ENCODE measurements at places on chromosomes 2 and 18.

- DNase-seq = peak; percentile 71
Observed at GRCh38 chr2:84924173-84925106, 19.0 kb downstream of the TMSB10 start.

GRCh38 chr2:11711751-11712150 is 34.7 kb upstream of the LPIN1 start:
- no peak for DNase-seq

DNA sequence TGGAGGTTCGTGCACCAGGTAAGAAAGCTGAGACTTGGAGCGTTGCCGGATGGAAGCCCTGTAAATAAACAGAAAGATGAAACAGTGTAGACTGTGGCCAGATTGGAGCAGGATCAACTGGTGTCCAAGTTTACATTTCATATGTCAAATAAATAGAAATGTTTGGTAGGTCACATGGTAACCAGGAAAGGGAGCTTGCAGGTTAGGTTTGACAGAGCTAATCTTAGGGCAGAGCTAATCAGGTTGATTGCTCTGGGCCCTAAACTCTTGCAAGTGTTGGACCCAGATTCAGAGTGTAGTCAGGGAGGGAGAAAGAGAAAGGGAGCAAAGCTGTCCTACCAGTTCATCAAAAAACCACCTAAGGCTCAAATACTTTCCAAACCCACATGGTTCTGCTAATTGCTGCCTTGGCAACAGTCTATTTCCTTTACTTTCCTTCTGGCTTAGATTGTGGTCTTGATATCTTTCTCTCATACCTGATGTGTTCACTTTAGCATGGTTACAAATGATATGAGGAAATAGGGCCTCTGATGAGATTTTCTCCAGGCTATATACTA is 63.2 kb downstream of the G6PC2 start:
- no peak for DNase-seq

- no peak for DNase-seq
Observed at GRCh38 chr2:66667301-66667700, 232.4 kb downstream of the MEIS1 start.

- peak; percentile 42 for DNase-seq
Observed at GRCh38 chr2:12244070-12244469, 472.7 kb upstream of the TRIB2 start.

GRCh38 chr2:189412330-189412953 is 28.8 kb upstream of the WDR75 start:
- peak; percentile 88 for DNase-seq

DNA sequence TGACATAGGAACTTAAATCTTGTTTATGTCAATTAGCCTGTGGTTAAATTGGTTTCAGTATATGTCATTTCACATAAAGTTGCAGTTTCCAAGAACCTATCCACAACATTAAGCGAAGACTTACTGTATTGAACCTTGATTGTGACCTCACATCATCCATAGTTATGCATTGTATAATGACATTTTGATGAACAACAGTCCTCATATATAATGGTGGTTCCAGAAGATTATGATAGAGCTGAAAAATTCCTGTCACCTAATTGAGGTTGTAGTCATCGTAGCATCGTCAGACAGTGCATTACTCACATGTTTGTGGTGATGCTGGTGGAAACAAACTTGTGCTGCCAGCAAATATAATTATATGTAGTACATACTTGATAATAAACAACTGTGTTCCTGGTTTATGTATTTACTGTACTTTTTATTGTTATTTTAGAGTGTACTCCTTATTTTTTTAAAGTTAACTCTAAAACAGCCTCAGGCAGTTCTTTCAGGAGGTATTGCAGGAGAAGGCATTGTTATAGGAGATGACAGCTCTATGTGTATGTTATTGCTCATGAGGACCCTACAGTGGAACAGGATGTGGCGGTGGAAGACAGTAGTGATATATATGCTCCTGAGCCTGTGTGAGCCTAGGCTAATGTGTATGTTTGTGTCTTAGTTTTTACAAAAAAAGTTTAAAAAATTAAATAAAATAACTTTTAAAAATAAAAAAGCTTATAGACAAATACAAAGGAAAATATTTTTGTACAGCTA is 56.6 kb downstream of the UBE2E3 start:
- DNase-seq = peak; percentile 72

DNA sequence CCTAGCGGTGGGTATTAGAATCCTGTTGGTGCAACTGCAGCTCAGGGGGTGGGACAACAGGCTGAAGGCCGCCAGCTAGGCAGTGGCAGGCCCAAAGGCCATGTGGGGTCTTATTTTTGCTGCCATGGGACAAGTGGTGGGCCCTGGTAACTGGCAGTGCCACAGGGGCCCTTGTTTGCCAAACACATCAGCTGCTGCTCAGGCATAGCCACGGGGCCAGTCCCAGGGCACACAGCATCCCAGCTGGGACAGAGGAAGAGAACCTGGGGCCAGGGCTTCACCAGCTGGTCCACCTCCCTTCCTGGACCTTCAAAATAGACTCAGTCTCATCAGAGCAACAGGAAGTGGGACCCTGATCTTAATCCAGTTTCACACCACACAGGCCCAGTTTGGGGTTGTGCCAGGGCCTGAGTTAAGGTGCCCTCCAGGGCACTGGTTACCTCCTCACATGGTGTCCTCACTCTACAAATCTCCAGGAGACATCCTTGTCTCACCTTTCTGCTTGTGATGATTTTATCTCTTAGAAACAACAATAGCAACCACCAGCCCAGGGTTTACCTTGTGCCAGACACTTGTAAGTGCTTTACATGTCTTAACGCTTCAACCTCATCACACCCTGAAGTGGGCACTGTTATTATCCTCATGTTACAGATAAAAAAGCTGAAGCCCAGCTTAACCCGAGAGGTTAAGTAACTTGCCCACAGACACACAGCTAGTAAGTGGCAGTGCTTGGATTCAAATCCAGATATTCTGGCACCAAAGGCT is 98.5 kb downstream of the GYPC start:
- no peak for DNase-seq

DNA sequence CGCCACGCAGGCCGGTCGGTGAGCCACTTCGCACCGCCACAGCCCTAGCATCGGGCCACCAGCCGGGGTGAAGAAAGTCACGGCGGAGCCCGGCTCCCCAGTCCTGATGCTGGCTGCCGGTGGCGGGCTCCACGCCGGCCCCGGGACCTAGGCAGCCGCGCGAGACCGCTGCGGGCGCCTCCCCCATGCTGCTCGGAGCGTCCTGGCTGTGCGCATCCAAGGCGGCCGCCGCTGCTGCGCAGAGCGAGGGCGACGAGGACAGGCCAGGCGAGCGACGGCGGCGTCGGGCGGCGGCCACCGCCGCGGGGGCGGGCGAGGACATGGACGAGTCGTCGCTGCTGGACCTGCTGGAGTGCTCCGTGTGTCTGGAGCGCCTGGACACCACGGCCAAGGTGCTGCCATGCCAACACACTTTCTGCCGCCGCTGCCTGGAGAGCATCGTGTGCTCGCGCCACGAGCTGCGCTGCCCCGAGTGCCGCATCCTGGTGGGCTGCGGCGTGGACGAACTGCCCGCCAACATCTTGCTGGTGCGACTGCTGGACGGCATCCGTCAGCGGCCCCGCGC is 433 bp downstream of the SH3RF3 start:
- peak; percentile 42 for DNase-seq

- DNase-seq = no peak
Observed at GRCh38 chr18:49014605-49015267, 64.0 kb upstream of the SMAD7 start.

DNA sequence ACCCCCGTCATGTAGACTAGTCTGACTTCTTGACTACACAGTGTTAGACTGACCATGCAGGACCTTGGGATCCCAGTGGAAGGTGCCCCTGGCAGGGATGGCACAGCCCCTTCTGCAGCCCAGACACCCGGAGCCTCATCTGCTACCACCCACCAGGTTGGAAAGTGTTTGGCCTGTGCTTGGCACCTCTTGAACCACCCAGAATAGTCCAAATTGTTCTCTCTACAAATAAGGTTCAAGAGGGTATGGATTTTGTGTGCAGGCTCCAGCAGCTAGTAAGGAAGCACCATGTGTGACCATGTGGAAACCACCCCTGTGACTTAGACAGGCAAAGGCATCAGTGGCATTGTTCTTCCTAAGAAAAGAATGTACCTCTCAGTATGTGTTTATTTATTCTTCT is 18.4 kb downstream of the L3MBTL4 start:
- DNase-seq = no peak

DNA sequence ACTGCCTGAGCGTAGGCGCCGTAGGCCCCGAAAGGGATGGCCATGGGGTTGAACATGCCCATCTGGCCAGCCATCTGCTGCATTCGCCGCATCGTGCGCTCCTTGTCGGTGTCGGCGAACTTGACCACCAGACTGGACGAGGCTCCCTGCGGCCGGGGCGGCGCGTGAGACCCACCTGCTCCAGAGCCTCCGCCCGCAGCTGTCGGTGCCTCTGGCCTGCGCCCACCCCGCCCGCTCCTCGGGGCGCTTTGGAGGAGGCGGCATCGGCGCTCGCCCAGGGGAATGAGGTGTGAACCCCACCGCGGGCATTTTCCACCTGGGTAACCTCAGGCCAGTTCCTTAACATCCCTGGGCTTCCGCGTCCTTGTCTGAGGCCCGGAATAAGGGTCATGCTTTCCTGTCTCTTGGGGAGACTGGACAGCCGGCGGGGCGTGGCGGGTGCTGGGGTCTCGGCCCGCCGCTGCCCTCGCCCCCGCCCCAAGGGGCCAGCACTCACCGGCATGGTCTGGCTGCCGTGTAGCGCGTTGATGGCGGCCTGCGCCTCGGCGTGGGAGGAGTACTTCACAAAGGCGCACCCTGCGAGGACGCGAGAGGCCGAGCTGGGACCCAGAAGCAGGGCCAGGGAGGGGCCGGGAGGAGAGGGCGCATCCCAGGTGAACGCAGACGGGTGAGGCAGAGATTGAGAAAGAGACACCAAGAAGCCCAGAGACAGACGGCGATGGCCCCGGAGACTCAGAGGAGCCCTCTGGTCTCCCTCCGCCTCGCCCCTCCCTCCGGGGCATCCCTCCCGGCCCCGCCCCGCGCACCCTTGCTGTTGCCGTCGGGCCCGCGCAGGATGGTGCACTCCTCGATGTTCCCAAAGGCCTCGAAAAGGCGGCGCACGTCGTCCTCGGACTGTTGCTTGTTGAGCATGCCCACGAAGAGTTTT is 291.0 kb downstream of the CELF4 start:
- no peak for DNase-seq

DNA sequence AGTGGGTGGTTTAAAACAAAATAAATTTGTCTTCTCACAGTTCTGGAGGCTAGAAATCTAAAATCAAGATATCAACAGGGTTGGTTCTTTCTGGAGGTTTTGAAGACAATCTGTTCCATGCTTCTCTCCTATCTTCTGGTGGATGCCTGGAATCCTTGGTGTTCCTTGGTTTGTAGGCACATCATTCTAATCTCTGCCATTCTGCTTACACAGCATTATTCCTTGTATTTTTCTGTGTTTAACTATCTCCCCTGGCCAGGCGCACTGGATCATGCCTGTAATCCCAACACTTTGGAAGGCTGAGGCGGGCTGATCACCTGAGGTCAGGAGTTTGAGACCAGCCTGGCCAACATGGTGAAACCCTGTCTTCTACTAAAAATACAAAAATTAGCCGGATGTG is 108.1 kb downstream of the ZRANB3 start:
- no peak for DNase-seq

DNA sequence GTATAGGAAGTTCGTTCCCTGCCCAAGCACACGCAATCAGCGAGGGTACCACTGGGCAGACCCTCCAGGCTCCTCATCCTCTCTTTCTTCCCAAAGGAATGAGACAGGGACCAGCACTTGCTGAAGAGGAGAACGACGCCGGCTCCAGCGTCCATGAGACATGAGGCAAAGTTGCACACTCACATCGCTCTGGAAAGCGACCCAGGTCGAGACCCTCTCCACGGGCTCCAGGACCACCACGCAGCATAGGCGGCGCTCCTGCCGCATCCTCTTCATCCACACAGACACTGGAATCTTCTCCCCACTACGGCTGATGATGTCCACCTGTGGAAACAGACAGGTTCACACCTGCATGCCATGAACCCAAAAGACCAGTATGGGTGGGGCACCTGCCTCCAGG is 10.8 kb downstream of the PASK start:
- DNase-seq = no peak

DNA sequence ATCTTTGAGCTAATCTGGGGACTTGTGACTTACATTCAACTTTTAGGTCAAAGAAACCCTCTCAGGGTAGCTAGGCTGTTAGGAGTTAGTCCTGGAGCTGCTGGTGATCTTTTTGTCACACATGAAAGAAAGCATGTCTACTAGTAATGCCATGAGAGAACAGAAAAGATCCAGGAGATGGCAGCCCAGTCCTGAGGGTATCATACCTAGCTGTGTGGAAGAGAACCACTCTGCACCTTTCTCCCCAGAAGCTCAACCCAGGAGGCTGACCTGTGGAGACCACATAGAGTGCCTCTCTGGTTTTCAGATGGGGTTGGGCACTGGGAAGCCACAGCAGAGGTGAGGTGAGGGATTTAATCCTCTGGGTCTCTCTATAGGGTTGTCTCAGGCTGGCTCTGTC is 460.2 kb upstream of the UBE2E3 start:
- peak; percentile 43 for DNase-seq

DNA sequence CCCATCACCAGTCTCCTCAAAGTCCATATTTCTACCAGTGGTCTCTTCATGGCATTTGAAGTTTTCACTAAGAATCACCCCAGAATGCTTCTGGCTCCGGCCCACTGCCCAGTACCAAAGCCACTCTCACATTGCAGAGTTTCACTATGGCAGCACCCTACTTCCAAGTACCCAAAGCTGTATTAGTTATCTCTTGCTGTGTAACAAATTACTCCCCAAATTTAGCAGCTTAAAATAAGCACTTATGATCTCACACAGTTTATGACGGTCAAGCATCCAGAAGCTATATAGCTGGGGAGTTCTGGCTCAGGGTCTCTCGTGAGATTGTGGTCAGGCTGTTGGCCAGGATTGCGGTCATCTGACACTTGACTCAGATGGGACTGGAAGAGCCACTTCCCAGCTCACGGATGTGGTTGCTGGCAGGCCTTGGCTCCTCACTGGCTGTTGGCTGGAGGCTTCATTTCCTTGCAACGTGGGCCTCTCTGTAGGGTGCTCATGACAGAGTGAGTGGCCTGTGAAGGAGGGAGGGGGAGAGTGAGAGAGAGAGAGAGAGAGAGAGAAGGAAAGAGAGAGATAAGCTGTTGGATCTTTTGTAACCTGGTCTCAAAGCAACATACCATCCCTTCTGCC is 189.5 kb downstream of the CTIF start:
- peak; percentile 97 for DNase-seq

DNA sequence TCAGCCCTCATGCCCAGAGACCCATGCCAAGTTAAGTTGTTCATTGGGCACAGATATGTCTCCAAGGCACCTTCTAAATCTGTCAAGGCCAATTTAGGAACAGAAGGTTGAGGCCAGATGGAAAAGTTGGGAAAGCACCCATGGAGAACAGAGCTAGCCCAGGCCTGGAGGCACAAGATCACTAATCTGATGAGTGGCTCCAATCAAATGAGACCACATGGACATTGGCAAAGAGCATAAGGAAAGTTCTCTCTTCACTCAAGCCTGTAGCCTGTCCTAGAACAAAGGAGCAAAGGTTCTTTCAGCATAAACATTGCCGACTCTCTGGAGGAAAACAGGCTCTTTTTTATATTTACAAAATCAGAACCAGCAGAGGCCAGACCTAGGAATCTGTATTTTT is 154.8 kb downstream of the RNF152 start:
- DNase-seq = peak; percentile 46
